ENCODE measurements at places on chromosomes 2 and 18.

DNA sequence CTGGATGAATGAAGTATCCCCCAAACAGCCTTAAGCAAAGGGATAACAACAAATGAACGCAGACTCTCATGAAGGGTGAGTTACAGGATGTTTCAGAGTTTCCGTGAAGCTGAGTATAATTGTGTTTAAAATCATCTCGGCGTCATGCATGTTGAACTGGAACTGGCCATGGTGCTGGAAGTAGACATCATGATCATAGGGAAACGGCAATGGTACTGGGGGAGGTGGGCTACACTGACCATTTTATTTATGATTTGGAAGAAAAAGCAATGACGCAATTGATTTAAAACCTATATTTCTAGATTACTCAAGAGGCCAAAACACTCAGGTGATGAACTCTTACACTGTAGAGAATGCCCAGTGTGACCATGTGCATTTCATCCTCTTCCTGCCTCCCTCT lies 387.9 kb upstream of the MYT1L start:
- no peak for DNase-seq

DNA sequence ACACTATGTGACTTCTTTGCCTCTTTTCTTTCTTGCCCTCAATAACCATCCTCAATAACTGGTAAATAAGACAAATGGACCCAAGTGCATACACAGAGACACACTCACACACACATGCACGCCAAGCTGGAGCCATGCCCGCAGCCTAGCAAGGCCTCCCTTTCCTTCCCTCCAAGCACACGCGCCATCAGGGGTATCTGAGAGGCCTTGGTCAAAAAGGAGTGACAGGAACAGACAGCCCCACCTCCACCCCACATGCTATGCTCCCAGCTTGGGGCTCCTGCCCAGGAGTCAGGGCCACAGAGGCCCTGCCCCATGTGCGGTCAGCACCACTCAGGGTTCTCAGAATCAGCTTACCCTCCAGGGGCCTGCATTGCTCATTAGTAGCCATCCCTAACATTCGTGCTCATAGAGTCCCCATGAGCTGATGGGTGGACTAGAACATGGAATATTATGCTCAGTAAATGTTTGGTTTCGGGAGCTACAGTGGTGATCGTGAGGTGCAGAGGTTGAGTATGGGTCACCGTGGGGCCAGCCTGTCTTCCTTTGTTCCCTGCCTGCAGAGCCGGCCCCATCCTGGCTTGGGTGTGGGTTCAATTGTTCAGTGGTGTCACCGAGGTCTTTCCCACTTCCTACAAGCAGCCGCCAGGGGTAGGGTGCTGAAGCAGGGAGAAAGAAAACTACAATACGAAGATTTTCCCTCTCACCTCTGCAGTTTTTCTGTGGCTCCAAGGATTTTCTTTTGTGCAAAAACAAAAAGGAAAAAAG lies 158.2 kb upstream of the RAB12 start:
- no peak for DNase-seq

- no peak for DNase-seq
These were observed 579.0 kb downstream of the RIT2 start for GRCh38 chr18:42536442-42536841.

DNA sequence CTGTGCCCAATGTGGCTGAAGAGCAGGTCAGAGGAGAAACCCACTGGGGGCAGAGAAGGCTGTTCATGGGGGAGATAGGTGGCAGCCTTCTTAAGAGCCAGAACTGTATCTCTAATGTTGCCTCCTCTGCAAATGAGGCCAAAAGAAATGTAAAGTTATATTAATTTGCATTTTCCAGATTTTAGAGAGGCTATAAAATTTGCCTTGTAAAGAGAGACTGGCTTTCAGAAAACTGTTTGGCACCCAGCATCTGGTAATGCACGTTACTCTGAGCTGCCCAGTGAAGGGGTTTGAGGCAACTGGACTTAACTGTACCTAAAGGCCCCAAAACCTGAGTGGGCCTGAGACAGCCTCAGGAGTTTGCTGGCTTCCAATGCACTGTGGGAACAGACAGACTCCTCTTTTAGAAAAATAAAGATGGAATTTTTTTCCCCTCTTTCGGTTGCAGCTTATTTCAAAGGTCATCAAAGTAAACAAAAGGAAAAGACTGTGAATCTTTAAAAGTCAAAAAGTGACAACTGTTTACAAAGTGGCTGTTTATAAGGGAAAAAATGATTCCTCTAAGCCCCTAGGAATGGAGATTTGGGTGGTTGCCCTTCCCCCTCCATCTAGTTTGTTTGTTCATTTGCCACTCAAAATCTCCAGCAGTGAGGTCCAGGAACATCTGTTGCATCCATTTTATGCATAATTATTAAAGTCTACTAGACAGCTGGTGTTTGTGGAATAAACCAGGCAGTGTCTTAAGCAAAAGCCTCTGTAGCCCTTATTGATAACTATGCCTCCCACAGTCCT lies 132.2 kb upstream of the ZFP36L2 start:
- DNase-seq, result no peak

DNA sequence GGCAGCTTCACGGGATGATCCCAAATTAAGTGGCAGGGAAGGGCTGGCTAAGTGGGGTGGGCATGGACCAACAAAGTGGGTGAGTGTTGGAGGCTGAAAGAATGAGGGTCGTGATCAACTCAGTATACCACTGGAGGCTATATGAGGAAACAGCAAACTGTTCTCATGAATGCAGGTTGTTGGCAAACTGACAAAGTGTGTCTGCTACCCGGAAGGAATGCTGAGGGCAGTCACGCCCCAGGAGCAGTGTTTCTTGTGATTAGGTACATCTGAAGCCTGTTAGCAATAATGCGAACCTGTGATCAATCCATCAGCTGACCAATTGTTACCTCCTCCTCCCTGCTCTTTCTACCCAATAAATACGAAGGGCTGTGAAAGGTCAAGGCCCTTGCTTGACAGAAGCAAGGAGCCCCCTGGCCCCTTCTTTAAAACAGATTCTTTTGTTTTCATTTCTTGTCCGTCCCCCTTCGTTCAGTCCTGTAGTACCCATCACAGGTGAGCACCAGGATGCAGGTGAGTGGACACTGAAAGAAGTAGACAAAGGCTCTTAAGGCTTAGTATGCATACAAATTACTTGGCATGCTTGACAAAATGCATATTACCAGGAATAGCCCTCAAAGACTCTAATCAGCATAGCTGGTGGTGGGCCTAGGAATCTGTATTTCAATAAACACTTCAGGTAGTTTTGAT lies 67.9 kb downstream of the LOXHD1 start:
- DNase-seq, result no peak

DNA sequence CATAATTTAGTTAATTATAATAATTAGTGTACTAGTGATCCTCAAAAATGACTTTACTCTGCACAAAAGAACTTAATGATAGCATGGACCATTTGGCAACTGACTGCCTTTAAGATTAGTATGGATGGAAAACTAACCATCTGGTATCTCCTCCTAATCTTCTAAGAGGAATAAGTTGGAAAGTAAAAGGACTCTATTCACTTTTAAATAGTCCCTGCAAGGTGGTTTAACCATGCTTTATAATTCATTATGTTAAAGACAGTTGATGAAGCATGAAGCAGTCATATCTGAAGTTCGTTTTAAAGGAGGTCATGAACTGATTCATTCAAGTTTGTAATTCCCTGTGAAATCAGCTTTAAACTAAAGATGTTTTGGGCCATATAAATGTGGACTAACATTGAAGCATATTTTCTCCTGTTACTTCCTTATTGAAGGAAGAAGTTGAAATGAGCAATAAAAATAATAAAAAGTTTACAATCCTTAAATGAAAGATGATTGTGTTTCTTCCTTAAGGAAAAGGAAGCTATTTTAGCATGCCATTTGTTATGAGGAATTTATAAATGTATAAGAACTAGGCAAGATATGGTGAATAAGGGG lies 446.0 kb downstream of the XIRP2 start:
- no peak for DNase-seq

GRCh38 chr2:31258351-31258750 lies 24.4 kb downstream of the EHD3 start:
- no peak for DNase-seq

DNA sequence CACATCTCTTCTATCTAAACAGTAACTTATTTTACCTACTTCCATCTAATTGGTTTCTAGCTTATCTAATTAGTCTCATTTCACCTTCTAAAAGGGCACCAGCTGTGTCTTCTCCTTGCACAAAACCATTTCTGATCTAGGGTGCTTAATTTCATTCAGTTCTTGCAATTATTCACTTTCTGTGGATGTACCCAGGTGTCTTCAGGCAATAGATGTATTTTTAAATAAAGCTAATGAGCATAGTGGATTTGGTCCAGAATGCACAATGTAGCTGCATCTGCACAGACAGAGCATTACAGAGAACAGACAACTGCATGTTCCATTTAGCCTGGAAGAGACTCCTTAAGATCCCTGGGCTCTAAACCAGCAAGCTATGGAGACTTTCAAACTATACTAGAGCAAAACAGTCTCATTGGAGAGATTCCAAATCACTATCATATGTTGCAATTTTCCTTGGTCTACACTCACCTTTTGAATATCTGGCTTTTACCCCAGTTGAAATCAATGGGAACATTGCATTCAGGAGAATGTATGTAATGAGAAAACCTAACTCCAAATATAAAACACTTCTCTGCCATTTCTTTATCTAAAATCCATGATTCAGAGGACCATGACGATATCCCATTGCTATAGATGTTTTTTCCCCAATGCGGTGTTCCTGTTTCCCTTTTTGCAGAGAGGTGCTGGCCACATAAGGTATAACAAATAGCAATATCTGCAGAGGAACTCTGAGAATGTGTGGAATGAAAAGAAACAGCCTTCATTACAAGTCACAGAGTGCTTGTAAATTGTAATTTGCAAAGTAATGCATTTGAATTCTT lies 3.5 kb upstream of the RFX8 start:
- peak; percentile 65 for DNase-seq

DNA sequence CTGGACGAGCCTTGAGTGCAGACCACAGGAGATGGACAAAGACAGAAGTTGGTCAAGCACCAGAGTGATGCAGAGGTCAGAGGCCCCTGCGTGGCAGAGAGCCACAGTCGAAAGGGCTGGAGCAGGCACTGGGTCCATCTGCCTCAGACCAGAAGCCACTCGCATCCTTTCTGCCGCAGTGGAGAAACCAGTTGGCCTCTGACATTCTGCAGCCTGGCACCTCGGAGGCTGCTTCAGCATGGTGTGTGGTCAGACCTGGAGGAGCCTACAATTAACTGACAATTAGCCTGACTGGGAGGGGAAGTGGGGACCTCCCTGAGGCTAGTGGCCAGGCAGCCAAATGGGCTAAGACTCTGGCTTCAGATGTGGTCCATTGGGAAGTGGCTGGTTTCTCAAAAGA lies 111.1 kb downstream of the SGPP2 start:
- no peak for DNase-seq

DNA sequence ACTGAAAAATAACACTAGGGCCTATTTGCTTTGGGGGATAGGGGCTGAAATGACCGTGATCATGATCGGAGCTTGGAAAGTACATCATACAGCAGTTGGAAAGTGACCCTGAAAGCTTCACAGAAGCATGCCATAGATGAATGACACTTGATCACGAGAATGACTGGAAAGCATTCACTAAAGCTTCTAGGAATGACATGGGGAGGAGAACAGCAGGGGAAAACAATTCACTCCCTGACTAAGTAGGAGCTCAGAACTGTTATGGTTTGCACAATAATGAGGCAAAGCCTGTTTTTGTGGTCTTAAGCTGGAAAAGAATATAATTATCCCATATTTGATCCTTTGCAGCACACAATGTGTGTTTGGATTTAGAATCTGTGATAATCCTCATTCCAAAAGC lies 237.5 kb downstream of the NOL4 start:
- DNase-seq, result no peak

DNA sequence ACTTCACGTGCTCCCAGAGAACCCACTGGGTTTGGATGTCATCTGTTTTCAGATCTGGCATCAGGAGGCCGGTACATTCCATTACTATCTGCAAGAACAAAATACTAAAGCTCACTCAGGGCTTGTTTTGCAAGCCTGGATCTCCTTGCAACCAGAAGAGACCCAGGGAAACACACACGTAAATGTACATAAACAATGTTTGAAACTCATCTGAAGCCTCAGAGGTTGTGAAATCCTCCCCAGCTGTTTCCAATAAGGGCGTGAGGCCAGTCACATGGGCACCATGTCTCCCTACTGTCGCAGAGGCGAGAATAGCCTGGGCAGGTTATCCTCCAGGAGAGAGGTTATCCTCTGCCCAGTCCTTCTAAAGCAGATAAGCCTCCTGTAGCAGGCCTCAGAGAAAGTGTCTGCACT lies 186.9 kb downstream of the GFPT1 start:
- DNase-seq, result peak; percentile 60

DNA sequence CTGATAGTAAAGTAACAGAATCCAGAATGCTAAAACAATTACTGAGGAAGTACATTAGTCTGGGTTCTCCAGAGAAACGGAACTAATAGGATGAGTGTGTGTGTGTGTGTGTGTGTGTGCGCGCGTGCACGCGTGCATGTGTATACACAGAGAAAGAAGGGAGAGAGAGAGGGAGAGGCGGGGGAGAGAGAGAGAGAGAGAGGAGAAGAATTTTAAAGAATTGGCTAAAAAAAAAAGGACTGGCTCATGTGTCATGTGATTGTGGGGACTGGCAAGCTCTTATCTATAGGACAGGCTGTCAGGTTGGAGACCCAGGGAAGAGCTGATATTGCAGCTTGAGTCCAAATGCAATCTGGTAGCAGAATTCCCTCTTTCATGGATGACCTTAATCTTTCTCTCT lies 976.2 kb upstream of the CDH2 start:
- DNase-seq, result no peak

DNA sequence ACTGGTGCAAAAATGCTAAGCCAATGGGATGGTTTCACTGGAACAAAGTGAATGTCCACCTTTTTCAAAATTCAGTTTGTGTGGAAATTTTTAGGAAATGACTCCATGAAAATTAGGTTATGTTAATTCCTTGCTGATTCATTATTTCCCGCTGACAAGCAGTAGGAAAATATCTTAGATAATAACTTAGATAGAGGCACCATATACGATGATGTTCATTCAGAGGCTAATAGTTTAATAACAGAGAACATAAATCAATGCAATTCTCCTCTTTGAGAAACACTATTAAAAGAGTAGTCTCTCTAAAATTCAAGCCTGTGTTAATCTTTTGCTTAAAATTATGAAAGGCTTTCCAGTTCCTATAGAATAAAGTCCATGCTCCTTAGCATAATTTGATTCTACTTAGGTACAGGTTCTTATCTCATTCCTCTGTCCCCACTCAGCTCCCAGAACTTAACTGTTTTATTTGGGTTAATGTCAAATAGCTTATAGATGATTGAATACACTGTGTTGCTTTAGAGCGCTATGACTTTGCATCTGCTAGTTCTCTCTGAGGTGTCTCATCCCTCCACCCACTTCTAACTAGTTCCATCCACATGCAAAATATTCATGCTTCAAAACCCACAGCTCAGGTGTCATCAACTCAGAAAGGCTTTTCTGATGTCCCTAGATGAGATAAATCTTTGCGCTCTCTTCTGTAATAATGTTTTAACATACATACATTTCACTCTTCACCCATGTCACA lies 503.6 kb downstream of the ERBB4 start:
- DNase-seq, result no peak

- DNase-seq, result peak; percentile 19
These were observed 166.0 kb upstream of the PIK3C3 start for GRCh38 chr18:41789001-41789400.

- no peak for DNase-seq
These were observed 72.7 kb upstream of the LYPD6B start for GRCh38 chr2:148965623-148966437.

GRCh38 chr18:69865776-69866175 lies 81.9 kb downstream of the CD226 start:
- DNase-seq, result peak; percentile 57

- DNase-seq, result no peak
These were observed 185.0 kb downstream of the BCL11A start for GRCh38 chr2:60368456-60368855.

GRCh38 chr2:59182249-59182648 lies 941.1 kb upstream of the FANCL start:
- DNase-seq, result peak; percentile 76

GRCh38 chr2:109423556-109424359 lies 190.0 kb downstream of the SEPTIN10 start:
- DNase-seq, result no peak
